MG63 (cell line): ENCODE measurements at places on chromosomes 6 and 20. TPM values are rescaled to one million over a fixed set of nuclear protein-coding genes. Genes with fewer than 3 reads are reported as not detected.

The UBD gene
- total RNA-seq, result not detected in 2 replicates

The VWA7 gene
- 0.13 and 0.84 TPM in 2 replicates for total RNA-seq

The PRSS35 gene
- total RNA-seq, result 0.72 and 1.2 TPM in 2 replicates

The ABRACL gene
- 25.9 and 38.0 TPM in 2 replicates for total RNA-seq

The SLC16A10 gene
- 0.40 and 1.5 TPM in 2 replicates for total RNA-seq

The ASIP gene
- not detected in 2 replicates for total RNA-seq

The CST4 gene
- not detected in 2 replicates for total RNA-seq

The TRIM10 gene
- total RNA-seq, result not detected in 2 replicates

The RNF144B gene
- total RNA-seq, result 1.9 and 4.3 TPM in 2 replicates

The COL19A1 gene
- total RNA-seq, result not detected in 2 replicates

The CTSA gene
- total RNA-seq, result 17.8 and 27.9 TPM in 2 replicates

The FNDC11 gene
- total RNA-seq, result not detected in 2 replicates

The ADAM33 gene
- 4.9 and 7.3 TPM in 2 replicates for total RNA-seq

The ZDHHC14 gene
- total RNA-seq, result 1.6 and 4.4 TPM in 2 replicates

The HLA-DQB1 gene
- not detected in 2 replicates for total RNA-seq

The LY6G5C gene
- total RNA-seq, result not detected in 2 replicates

The PNPLA1 gene
- total RNA-seq, result not detected in 2 replicates

The EYS gene
- not detected in 2 replicates for total RNA-seq
